Activated T-cell treated with anti-CD3 and anti-CD28 coated beads, Interleukin-2, amount 50 U/mL, for 48 hours (primary cell): ENCODE measurements at places on chromosomes 4 and X.

DNA sequence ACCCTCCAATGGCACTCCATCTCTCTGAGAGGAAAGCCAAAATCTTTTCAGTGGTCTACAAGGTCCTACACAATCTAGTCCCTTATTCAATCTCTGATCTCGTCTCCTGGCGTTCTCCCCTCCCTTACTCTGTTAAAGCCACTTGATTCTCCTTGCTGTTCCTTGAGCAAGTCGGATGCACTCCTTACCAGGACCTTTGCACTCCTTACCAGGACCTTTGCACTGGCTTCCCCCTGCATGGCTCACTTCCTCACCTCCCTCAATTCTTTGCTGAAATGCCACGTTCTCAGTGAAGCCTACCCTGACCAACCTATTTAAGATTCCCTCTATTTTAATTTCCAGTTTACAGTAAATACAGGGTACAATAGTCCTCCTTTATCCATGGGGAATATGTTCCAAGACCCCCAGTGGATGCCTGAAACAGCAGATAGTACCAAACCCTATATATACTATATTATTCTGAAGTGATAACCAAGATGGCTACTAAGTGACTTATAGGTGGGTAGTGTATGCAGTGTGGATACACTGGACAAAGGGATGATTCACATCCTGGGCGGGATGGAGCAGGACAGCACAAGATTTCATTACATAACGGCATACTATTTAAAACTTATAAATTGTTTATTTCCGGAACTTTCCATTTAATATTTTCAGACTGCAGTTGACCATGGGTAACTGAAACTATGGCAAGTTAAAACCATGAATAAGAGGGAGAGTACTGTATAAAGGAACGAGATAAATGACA lies 6.5 kb upstream of the DLG3 start:
- DNase-seq, result no peak

DNA sequence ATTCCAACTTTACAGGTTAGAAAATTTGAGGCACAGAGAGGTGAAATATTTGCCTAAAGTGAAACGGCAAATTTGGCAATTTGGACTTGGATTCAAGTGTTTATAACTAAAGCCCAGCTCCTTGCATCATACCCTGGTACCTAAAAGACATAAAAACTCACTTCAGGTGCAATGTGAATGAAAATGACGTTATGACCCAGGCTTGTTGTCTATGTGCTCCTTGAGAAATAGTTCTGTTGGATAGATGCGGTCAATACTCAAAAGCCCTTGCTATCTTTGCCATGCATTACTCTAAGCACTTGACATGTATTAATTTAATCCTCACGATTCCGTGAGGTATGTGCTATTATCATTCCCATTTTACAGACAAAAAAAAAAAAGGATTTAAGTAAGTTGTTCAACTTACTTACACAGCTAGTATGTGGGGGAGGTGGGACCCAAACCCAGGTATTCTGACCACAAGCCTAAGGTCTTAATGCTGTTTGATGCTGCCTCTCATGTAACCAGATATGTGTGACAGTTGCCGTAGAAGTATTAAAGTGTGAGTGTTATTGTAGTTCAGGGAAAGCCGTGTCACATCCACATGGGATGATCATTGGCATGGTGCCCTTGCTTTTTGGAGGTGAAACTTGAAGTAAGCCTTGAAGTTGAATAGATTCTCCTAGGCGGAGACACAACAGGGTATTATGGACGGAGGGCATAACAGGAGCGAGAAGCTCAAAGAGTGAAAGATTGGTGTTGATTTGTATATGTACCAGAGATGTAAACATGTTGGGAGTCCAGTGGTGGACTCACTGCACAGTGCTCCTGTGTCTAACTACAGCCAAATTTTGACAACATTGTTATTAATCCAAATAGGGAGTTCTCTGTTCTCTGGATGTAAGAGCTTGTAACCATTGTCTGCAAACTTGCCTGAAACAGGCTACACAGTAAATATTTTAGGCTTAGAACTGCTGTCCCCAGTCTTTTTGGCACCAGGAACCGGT lies 3.1 kb downstream of the SCML1 start:
- DNase-seq, result no peak

- no peak for DNase-seq
These were observed 537.1 kb upstream of the CXorf51A start for GRCh38 chrX:147351644-147352043.

DNA sequence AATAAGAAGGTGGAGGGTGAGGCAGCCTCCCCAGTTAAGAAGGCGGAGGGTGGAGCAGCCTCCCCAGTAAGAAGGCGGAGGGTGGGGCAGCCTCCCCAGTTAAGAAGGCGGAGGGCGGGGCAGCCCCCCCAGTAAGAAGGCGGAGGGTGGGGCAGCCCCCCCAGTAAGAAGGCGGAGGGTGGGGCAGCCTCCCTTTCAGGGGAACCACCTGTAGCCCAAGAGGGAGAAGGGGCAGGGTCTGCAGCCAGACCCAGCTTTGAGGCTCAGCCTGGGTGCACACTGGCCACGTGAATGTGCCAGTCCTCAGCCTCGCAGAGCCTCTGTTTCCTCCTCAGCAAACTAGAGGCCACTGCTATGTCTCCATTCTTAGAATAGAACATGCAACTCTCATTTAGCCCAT lies 52.6 kb downstream of the HMX1 start:
- DNase-seq, result no peak

GRCh38 chr4:83664741-83665140 lies 128.8 kb downstream of the GPAT3 start:
- no peak for DNase-seq

- DNase-seq, result no peak
These were observed 84.4 kb downstream of the STOX2 start for GRCh38 chr4:183989461-183989860.

DNA sequence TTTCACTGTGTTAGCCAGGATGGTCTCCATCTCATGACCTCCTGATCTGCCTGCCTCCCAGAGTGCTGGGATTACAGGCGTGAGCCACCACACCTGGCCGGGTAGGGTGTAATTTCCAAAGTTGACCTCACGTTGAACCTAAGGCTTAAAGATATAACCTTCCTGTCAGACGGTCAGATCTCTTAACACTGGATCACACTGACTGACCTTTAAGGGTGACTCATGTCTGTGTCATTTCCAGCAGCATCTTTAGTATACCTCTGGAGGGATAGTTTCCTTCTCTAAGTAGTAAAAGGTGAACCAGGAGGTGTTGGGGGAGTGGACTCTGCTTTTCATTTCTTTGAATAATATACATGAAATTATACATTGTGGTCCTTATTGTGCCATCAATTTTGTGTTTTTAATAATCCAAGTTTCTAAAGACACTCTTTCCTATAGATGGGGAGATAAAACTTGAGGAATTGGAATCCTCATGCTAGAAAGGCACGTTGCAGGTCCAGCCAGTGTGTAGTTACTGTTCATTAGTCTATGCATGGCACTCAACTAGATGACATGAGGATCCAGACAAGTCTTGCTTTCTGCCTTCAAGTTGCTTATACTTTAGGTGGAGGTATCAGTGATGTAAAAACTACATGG lies 45.7 kb downstream of the ARHGAP10 start:
- no peak for DNase-seq

- no peak for DNase-seq
These were observed 352.7 kb downstream of the NKX6-1 start for GRCh38 chr4:84146300-84146959.

- no peak for DNase-seq
These were observed 1.4 kb downstream of the TMLHE start for GRCh38 chrX:155611302-155611701.

DNA sequence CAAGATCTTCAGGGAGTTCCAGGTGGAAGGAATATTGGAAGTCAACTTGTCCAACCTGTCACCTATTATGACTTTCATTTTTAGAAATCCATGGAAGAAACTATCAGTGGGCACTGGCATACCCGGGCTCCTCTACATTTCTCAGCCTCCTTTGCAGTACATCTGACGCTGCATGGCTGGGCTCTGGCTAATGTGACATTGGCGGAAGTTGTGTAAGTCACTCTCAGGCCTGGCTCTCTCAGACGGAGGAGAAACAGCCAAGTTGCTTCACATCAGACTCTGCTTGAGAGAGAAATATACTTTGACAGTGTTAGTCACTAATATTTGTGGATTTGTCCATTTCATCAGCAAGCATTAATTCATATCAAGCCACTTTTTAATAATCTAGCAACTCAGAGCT lies 4.5 kb downstream of the DCHS2 start:
- DNase-seq, result no peak

- no peak for DNase-seq
These were observed 9.3 kb downstream of the KLHL15 start for GRCh38 chrX:24017674-24018073.

DNA sequence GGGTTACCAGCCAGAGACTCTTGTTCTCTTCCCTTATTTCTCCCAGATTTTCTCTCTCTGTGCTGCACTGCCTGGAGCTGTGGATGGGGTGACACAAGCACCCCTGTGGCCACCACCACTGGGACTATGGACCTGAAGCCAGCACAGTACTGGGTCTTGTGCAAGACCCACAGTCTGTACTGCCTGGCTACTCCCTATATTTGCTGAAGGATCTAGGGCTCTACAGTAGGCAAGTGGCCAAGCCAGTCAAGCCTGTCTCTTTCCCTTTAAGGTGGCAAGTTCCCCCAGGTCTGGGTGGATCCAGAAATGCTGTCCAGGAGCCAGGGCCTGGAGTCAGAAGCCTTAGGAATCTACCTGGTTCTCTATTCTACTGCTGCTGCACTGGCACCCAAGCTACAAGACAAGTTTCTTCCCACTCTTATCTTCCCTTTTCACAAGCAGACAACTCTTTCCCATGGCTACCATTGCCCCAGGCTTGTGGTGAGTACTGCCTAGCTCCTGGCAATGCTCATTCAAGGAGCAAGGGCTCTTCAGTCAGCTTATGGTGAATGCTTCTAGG lies 28.4 kb upstream of the CT47A1 start:
- DNase-seq, result no peak

GRCh38 chrX:40912576-40912975 lies 172.7 kb upstream of the USP9X start:
- DNase-seq, result no peak
